NCI-H446 treated with DMSO at 0.1 percent for 48 hours (cell line): ENCODE measurements at places on chromosomes 3 and 15.

GRCh38 chr3:11385326-11385725 is 113.1 kb downstream of the ATG7 start:
- no peak for DNase-seq

- DNase-seq, result no peak
These were observed 20.6 kb downstream of the COPS2 start for GRCh38 chr15:49134683-49135341.

DNA sequence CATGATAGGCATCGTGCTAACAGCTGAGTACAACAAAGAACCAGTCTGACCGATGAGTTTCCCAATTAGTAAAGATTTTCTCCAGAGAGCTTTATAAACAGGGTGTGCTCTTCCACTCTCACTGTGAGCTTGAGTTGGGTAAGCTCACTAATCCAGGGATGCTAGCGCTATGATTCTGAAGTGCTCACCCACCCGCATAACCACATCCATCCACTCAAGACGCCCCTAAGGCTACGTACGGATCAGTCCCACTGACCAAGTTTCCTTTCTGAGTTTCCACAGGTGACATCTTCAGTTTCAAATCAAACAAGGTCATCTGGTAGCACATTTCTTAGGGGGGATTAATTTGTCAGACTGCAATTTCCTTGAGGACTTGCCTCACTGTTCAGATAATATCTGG is 141.1 kb upstream of the ABI3BP start:
- DNase-seq, result no peak

DNA sequence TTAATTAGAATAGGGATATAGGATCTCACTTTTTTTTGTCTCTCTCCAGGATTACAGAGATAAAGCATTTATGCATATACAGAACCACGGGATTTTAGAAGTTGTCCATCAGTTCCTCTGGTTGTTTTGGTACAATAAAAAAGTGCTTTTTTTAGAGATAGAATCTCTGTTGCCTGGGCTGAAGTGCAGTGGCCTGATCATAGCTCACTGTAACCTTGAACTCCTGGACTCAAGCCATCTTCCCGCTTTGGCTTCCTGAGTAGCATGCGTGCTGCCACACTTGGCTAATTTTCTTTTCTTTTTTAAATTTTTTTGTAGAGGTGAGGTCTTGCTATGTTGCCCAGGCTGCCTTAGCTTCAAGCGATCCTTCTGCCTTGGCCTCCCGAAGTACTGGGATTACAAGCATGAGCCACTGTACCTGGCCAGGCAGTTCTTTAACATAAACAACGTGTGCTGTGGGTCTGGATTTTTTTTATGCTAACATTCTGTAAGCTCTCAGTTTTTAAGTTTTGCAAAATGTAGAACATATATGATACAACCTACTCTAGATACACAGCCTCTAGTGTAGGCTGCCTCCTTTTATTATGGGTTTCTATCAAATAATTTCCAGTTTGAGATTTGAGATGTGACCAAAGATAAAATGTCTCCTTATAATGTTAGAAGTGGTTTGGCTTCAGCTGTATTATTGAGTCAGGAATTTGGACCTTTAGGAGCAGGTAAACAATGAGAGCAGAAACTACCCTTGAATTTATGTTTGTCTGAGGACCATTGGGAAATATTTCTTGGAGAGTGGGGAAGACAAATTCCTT is 57.4 kb upstream of the ULK4 start:
- DNase-seq, result no peak

DNA sequence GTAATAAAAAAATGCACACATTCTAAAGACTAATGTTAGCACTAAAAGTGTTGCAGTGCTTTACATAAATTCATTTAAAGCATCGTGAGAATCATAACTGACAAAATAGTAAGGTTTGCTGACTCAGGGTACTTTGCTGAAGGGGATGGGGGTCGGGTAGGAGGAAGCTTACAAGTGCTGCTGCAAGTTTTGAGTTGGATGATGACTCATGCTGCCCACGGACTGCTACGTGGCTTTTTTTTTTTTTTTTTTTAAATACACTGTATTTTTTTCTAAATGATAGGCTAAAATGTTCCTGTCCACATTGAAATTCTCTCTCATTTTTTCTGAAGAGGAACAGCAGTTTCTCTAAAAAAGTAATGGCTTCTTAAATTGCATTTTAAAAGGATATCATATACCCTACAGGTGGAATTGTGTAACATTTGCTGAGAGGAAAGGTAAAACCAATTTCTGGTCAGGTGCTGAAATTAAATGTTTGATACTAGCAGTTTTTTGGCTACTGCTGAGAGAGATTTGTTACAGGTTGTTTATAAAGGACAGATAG is 2.2 kb downstream of the MAPK6 start:
- DNase-seq, result no peak
